ENCODE measurements at places on chromosomes 13 and 19. TPM values are rescaled to one million over a fixed set of nuclear protein-coding genes. Genes with fewer than 3 reads are reported as not detected.

KIR3DL2 gene
- total RNA-seq: not detected

ZNF563 gene
- total RNA-seq: 1.1 TPM

PTGIR gene
- total RNA-seq: not detected

NECTIN2 gene
- 46.5 TPM for total RNA-seq

LAIR2 gene
- total RNA-seq: not detected

FAM32A gene
- total RNA-seq: 53.7 TPM

SIGLEC7 gene
- total RNA-seq: not detected

KIR2DL1 gene
- total RNA-seq: not detected

SMIM44 gene
- not detected for total RNA-seq

NLRP5 gene
- total RNA-seq: not detected

FZR1 gene
- 48.9 TPM for total RNA-seq

PSPC1 gene
- total RNA-seq: 43.9 TPM

CEACAM8 gene
- not detected for total RNA-seq

CCDC70 gene
- total RNA-seq: not detected

RGS9BP gene
- total RNA-seq: 0.69 TPM

SNAPC2 gene
- total RNA-seq: 24.1 TPM

TMEM221 gene
- not detected for total RNA-seq

RAB11B gene
- total RNA-seq: 67.2 TPM

PNMA8B gene
- not detected for total RNA-seq

CGB2 gene
- total RNA-seq: not detected

GRK1 gene
- total RNA-seq: not detected

PNMA8C gene
- not detected for total RNA-seq

PCDH9 gene
- total RNA-seq: 7.2 TPM

CBARP gene
- 7.0 TPM for total RNA-seq

GFY gene
- total RNA-seq: not detected

F10 gene
- total RNA-seq: not detected

PSG7 gene
- total RNA-seq: not detected

IQCN gene
- total RNA-seq: 0.26 TPM

ZNF497 gene
- total RNA-seq: 3.9 TPM

CYP4F3 gene
- total RNA-seq: 0.42 TPM

CBY2 gene
- not detected for total RNA-seq

SELENOV gene
- not detected for total RNA-seq
